ENCODE measurements at places on chromosomes 1 and 21. TPM values are rescaled to one million over a fixed set of nuclear protein-coding genes. Genes with fewer than 3 reads are reported as not detected.

DNA sequence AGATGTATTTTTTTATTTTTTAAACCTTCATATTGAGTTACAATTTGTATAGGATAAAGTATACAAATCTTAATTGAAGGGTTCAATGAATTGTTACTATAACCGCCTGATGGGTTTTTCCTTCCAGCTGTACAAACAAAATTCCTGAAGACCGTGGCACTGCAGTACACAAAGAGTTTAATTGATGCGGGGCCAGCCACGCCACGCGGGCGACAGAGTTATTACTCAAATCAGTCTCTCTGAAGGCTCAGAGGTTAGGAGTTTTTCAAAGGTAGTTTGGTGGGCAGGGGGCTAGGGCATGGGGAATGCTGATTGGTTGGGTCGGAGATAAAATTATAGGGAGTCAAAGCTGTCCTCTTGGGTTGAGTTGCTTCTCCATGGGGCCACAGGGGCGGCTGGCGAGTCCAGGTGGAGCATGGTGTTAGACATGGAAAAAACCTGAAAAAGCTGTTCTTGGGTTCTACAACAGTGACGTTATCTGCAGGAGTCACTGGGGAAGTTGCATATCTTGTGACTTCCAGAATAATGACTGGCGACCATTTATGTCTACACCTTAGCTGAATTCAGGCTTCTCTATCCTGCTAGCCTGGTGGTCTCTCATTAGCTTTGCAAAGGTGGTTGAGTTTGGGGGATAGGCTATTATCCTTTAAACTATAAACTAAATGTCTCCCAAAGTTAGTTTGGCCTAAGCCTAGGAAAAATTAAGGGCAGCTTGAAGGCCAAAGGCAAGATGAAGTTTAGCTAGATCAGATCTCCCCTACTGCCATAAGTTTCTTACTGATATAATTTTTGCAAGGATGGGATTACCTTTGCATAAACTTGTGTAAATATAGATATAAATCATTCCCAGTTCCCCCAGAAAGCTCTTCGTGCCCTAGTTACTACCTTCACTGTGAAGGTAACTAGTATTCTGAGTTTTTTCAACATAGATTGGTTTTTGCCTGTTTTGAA, 13.0 kb upstream of the TMEM9 start:
- no peak for DNase-seq

DNA sequence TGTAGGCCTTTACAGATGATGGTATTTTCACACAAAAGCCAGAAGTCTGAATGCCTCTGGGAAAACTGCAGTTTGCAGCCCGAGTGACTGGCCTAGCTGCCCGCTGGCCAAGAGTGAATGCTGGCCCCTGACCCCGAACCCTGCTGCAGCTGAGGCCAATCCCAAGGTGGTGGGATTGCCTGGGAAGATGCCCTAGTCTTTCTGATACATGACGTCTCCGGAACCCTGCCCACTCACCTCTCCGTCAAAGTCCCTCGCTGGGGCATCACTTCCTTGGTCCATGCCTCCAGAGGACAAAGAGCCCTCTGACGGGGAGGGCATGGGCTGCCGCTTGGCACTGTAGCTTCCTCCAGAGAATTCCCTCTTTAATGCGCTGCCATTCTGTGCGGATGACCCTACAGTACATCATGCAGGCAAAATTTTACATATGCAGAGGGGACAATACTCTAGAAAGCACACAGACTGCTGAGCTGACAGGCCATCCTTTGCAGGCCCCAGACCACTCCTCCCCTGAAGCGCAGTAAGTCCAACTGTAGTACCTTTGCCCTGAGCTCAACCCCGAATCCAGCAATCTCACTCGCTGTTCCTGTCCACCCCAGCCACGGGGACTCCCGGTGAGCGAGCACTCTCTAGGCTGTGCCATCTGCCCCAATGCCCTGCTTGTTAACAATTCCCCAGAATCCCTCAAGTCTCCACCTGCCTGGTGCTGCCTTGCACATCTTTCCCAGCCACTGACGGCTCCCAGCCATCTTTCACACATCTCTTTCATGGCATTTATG, 54.7 kb downstream of the COQ8A start:
- no peak for DNase-seq

DNA sequence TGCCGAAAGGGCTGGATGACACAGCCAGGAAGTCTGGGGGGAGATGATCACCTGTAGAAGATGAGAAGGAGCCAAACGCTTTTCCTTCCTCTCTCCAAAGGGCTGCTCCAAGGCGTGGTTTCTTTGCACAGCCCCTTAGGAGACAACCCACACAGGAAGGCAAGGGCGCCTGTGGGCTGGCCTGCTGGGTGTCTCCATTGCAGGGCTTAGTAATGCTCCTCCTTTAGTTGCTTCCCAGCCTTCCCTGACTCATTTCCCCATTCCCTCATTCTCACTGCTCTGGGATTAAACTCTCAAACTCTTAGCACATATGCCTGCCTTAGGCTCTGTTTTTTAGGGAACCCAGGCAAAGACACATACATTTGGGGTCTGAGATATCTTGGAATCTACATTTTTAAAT, 1.7 kb upstream of the CLCA1 start:
- DNase-seq: no peak

DNA sequence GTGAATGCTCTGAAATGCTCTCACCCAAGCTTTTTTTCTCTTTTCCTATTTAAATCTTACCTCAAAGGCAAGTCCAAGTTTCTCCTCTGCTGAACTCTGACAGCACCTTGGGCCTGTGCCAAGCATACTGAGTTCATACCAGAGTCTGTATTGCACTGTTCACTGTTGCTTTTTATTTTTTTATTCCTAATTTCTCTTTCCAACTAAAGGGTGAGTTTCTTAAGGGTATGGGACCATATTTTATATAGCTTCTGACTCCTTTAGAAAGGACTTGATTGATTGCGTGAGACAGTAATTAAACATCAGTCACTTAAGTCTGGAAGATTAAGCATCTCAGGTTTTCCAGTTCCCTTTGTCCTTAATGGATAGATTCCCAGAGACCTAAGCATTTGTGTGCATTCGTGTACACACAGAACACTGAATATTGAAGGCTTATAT, 69.9 kb downstream of the CACHD1 start:
- no peak for DNase-seq

- peak; percentile 85 for DNase-seq
Observed at GRCh38 chr1:109248797-109249629, at the start of gene CELSR2. CELSR2 (plus strand) TSS chr1:109249539; CDS start chr1:109250080, 541 bp downstream.

DNA sequence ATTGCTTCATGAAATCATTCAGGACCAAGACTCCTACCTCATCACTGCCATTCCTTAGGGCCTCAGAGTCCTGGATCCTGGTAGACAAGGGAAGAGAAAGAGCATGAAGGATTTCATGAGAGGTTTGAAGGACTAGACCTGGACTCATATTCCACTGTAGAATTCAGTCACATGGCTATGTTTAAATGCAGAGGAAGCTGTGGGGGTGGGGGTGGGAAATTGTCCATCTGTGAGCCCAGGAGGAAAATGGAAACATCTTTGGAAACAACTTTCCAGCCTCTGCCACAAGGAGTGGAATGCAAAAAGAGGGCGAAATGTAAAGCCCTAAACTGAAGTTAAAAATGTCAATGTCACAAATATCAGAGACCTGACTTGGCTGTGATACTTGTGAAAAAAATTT, 73.0 kb downstream of the BRINP2 start:
- DNase-seq: no peak

GRCh38 chr1:67743072-67743725, 58.2 kb downstream of the GADD45A start:
- DNase-seq: no peak

DNA sequence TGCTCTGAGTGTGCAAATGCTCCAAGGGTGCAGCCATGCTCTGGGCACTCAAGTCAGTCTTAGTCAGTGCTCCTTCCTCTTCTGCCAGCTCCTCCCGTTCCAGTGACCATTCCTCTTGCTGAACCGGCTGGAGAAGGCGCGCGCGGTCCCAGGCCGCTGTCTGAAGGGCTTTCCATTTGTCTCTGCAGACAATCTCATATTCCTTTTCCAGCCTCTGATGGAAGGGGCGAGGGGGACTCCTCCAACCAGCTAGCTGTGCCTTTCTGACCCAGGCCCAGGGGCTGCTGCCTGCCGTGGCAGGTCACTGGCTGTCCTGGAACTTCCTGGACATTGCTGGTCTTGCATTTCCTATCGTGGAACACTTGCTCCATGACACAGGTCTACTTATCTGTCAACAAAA, 67.5 kb downstream of the RIPK4 start:
- peak; percentile 40 for DNase-seq

DNA sequence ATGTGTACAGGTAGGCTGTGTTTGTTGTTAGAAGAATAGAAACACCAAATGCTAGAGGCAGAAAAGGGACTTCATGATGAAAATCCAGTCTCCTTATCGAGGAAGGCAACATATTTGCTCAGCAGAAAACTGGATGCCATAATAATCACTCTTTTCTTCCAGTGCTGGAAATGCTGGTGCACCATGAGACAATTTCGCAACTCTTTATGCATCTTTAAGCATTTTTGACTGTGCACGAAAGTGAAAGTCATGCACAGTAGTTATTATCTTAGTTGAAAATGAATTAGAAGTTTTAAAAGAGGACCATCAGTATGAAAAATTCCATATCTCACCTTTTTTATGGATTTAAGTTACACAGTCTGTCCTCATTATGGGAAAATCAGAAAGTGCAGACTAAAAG, 29.1 kb downstream of the SMYD2 start:
- no peak for DNase-seq

The MSH4 gene
- 0.96 TPM for total RNA-seq

The FOXO6 gene
- 0.43 TPM for total RNA-seq
